Progenitor cell of endocrine pancreas (in vitro differentiated cells): ENCODE measurements at places on chromosomes 5 and 9. TPM values are rescaled to one million over a fixed set of nuclear protein-coding genes. Genes with fewer than 3 reads are reported as not detected.

GRCh38 chr9:89912605-89912953, 307.8 kb downstream of the GADD45G start:
- no peak for DNase-seq
- no peak overlapping the region for H3K4me3 ChIP-seq
- H3K36me3 ChIP-seq: no peaks in the 10 kb centered on the region
- peaks cover 8% of the 10 kb centered on the region for H3K27me3 ChIP-seq
- H3K27ac ChIP-seq: no peak overlapping the region

- H3K36me3 ChIP-seq: no peaks in the 10 kb centered on the region
- no peak overlapping the region for H3K4me3 ChIP-seq
- H3K4me1 ChIP-seq: no peaks in the 10 kb centered on the region
- DNase-seq: no peak
- no peak overlapping the region for H3K27ac ChIP-seq
These were observed 441.4 kb downstream of the SH3GL2 start for GRCh38 chr9:18020121-18020745.

The IL4 gene
- total RNA-seq: not detected in 2 replicates

DNA sequence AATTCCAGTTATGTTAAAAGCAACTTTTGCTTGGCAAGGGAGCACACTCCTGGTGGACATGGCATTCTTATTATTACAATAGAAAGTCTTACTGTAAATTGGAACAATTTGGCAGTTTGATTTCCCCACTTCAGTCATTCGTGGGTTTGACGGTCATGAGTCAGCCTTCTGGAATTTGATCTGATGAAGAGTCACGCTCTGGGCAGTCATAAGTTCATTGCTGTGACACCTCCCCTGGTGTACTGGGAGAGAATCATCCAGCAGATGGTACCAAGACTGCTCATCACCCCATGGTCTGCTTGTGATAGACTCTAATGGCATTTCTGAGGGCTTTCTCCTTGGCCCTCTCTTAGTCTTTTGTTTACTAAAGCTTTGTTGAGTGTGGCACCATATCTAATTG, 53.8 kb downstream of the GLRA1 start:
- no peak overlapping the region for H3K27ac ChIP-seq
- no peak for DNase-seq
- no peaks in the 10 kb centered on the region for H3K4me1 ChIP-seq
- H3K4me3 ChIP-seq: no peak overlapping the region
- H3K27me3 ChIP-seq: no peaks in the 10 kb centered on the region
- no peaks in the 10 kb centered on the region for H3K36me3 ChIP-seq

The FAM151B gene
- 1.5 and 2.7 TPM in 2 replicates for total RNA-seq

DNA sequence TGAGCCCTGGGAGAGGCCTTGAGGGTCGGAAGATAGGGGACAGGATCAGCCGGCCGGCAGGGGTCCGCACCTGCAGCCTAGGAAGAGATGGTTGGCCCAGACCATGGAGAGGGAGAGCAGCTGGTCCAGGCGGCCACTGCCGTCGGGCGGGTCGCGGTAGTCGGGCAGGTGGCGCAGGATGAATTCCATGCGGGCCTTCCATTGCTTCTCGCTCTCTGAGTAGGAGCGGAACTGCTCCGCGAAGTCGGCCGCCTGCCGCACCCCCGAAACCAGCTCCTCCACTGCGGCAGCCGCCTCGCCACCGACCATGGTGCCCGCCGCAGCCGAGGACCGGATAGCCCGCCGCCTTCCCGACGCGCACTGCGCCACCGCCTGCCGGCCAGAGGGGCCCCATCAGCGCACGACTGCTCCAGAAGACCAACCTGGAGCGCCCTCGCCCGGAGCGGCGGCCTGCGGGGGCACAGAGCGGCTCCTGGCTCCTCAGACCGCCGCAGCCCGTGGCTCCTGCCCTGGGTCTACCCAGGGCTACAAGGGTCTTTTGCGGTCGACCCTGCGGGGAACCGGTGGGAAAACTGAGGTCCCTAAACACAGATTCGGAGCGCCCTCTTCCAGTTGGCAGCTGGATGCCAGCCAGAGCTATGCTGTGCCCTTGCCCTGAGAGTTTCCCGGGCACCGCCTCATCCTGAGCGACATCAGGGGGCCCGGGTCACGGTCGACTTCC, at the start of gene CDKN2AIPNL:
Gene CDKN2AIPNL (minus strand): TSS at position 336 of the 721 bp plus-strand sequence. CDS start 27 bp downstream, at position 309.
- H3K36me3 ChIP-seq: no peaks in the 10 kb centered on the region
- peak within 1 kb of the TSS; percentile 93 for H3K4me3 ChIP-seq
- H3K4me1 ChIP-seq: peaks cover 40% of the 10 kb centered on the region
- H3K27me3 ChIP-seq: no peaks in the 10 kb centered on the region

The SHISAL2B gene
- 0.51 TPM in 1 of 2 replicates, not detected in the other for total RNA-seq

The SNX24 gene
- 20.4 and 20.8 TPM in 2 replicates for total RNA-seq

DNA sequence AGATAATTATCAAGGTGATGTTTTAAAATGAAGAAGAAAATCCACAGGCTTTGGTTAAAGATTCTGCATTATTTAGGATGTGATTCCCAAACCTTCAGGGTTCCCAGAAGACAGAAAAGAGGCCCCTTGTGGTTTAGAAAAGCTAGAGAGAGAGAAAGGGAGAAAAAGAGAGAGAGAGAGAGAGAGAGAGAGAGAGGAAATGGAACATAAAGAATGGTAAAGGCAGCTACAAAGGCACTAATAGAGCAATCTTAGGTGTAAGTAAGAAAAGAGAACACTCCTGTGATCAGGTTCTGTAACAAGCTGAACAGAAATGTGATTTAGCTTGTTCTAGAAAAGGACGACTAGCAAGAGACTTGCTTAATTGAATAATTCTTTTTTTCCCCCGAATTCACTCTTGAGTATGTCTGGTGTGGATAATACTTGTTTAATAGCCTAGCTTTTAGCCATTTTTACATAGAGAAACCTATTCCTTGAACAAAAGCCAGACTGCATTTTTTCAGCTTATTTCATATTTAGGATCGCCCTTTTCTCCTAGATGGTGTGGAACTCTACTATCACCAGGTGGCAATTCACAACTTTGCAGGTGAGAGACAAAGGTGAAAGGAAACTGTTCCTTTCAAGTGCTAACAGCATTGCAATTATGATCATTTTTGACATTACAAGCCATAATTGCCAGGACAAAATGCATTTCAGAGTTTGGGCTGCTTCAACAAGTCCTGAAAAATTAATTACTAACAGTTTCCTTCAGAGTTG, 57.6 kb upstream of the SH3GL2 start:
- no peak for DNase-seq
- no peak overlapping the region for H3K27ac ChIP-seq
- no peaks in the 10 kb centered on the region for H3K36me3 ChIP-seq

GRCh38 chr9:4862506-4863250, 69.9 kb downstream of the RCL1 start:
- H3K27me3 ChIP-seq: no peaks in the 10 kb centered on the region
- DNase-seq: no peak
- H3K4me1 ChIP-seq: peaks cover 2% of the 10 kb centered on the region
- H3K27ac ChIP-seq: no peak overlapping the region

GRCh38 chr9:20623748-20624124, 1.4 kb upstream of the MLLT3 start:
- no peak for DNase-seq
- H3K27ac ChIP-seq: peak overlapping the region; percentile 15
- peaks cover 30% of the 10 kb centered on the region for H3K4me1 ChIP-seq
- peak overlapping the region; percentile 94 for H3K4me3 ChIP-seq
- no peaks in the 10 kb centered on the region for H3K36me3 ChIP-seq

GRCh38 chr5:98108497-98108896, 665.0 kb upstream of the RGMB start:
- H3K4me1 ChIP-seq: no peaks in the 10 kb centered on the region
- DNase-seq: no peak
- H3K27ac ChIP-seq: no peak overlapping the region

The P4HA2 gene
- 18.5 and 23.8 TPM in 2 replicates for total RNA-seq

The TIMD4 gene
- total RNA-seq: not detected in 2 replicates

The DNAI1 gene
- total RNA-seq: 1.2 and 3.5 TPM in 2 replicates

DNA sequence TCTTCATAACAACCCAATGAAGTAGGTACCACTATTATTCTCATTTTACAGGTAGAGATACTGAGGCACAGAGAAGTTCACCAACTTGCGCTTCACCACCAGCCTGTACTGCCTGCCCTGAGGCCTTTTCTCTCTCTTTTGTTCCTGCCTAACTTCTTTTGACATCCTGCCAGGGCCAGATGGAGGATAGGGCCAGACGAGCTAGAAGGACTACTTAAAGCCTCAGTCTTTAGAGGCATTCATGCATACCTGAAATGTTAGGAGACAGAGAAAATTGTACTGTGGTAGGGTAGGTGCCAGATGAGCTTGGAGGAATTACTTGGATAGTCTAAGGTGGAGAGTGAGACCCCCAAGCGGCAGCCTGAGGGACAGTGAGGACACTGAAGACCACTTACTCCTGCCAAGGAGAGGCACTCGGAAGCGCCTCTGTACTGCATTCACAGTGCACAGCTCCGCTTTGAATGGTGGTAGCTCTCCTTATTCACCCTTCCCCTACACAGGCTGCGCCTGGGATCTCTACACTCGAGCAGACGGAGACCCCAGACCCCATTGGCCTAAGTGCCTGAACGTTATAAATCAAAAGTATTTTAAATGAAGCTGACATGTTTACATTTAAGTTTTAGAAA, 6.2 kb upstream of the ORM1 start:
- no peak overlapping the region for H3K4me3 ChIP-seq
- DNase-seq: no peak
- H3K36me3 ChIP-seq: peaks cover 6% of the 10 kb centered on the region
- no peak overlapping the region for H3K27ac ChIP-seq

DNA sequence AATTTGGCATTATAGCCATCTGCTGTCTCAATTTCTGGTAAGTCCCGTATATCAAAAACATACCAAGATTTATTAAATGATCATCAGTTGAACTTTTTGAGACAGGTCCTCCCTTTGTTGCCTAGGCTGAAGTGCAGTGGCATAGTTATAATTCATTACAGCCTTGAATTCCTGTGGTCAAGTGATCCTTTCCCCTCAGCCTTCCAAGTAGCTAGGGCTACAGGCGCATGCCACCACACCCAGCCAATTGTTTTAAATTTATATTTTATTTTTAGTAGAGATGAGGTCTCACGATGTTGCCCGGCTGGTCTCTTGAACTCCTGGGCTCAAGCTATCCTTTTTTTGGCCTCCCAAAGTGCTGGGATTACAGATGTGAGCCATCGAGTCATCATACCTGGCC, 418.9 kb downstream of the ARHGEF28 start:
- H3K27me3 ChIP-seq: no peaks in the 10 kb centered on the region
- H3K27ac ChIP-seq: no peak overlapping the region
- no peaks in the 10 kb centered on the region for H3K36me3 ChIP-seq

DNA sequence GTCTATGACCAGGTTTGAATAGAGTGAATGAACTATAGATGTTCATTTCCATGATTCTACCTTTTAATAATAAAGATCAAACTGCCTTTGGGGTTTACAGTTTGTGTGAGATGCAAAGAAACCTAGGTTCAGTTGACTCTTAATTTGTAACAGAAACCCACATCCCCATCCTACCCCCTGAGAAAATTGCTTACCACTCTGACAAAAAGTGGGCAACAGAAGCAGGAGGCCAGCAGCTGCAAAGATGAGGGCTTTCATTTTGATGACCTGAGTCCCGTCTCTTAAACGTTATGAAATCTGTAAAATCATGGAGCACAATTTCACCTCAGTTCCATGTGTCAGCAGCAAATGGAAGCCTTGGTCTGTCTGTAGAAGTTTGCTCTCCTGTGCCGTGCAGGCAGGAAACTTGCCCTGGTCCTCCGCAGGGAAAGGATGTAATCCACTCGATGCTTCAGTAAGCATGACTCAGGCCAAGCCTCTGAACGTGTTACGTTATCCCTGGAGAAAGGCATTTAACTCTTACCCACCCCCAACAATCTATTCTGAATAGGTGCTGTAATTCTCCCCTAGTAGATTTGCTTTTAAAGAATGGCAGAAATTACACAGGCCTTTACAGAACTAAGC, at the start of gene F2RL2:
Gene F2RL2 (minus strand): TSS at position 431 of the 624 bp plus-strand sequence. CDS start 173 bp downstream, at position 258.
- H3K4me3 ChIP-seq: no peak within 1 kb of the TSS
- DNase-seq: no peak
- peaks cover 7% of the 10 kb centered on the region for H3K27me3 ChIP-seq
- peaks cover 7% of the 10 kb centered on the region for H3K4me1 ChIP-seq

The MPDZ gene
- total RNA-seq: 65.1 and 67.2 TPM in 2 replicates

GRCh38 chr9:125745018-125745417, 2.2 kb upstream of the PBX3 start:
- peaks cover 13% of the 10 kb centered on the region for H3K27me3 ChIP-seq
- no peaks in the 10 kb centered on the region for H3K36me3 ChIP-seq
- DNase-seq: no peak
- H3K4me3 ChIP-seq: peak overlapping the region; percentile 91
- H3K27ac ChIP-seq: no peak overlapping the region

The FREM1 gene
- 11.4 and 13.2 TPM in 2 replicates for total RNA-seq

DNA sequence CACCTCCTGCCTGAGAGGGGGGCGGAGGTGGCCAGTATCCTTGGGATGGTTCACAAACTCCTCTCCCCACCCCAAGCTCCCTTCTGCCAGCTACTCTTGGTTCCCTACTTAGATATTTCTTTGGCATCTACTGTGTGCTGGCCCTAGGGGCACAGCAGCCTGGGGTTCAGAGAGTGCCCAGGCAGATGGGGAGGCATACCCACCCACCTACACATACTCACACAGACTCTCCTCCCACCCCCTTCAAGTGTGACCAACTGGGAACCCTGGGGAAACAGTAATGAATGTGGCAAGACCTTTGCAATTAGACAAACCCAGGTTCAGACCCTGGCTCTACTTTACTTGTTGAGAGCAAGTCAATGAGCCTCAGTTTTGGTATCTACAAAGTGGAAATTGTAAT, 44.4 kb upstream of the PSD2 start:
- peaks cover 24% of the 10 kb centered on the region for H3K4me1 ChIP-seq
- H3K36me3 ChIP-seq: no peaks in the 10 kb centered on the region
- DNase-seq: no peak
- peaks cover 72% of the 10 kb centered on the region for H3K27me3 ChIP-seq
- no peak overlapping the region for H3K4me3 ChIP-seq

DNA sequence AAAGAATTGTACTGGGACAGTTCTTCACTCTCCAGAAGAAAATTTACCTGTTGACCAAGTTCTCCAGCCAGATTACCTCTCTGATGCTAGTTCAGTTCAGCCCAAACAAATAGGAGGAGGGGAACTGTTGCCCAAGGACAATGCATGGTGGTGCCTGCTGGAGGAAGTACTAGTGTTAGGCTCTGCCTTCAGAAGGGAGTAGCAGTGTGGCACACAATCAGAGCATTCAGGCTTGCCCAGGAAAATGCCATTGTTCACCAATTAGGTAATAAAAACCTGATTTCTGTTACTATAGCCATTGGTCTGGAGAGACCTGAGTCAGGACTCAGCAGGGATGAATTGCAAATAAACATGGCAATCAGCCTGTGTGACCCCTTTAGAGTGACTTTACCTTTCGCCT, 720.8 kb upstream of the ZNF608 start:
- H3K36me3 ChIP-seq: no peaks in the 10 kb centered on the region
- H3K27me3 ChIP-seq: no peaks in the 10 kb centered on the region
- H3K4me1 ChIP-seq: no peaks in the 10 kb centered on the region
- DNase-seq: no peak

The FRMPD1 gene
- total RNA-seq: 0.31 and 0.44 TPM in 2 replicates

DNA sequence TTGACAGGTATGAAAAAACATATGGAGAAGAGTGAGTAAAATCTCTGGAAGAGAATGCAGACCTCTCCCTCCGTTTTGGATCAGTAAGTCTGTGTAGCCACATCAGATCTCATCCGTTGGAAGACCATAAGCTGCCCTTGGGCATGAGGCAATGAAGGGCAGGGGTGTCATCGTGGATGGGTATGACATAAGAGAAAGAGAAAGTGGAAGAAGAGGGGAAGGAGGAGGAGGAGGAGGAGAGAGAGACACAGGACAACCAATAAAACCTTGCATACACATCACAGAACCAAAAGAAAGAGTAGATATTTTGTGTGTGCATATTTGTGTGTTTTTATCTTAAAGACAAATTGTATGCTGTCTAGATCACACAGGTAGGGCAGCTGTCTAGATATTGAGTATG, 50.7 kb downstream of the PRRC1 start:
- no peaks in the 10 kb centered on the region for H3K36me3 ChIP-seq
- no peak for DNase-seq
- H3K4me3 ChIP-seq: no peak overlapping the region
- H3K4me1 ChIP-seq: no peaks in the 10 kb centered on the region
